ENCODE measurements at places on chromosomes 3 and 15. TPM values are rescaled to one million over a fixed set of nuclear protein-coding genes. Genes with fewer than 3 reads are reported as not detected.
A peak's percentile ranks its signal among the peaks of the same experiment; 100 is the strongest.

Gene GOLGA8N
- 23.3 TPM for total RNA-seq

GRCh38 chr3:136928240-136928639 is 29.5 kb upstream of the IL20RB start:
- H3K4me1 ChIP-seq: peaks cover 38% of the 10 kb centered on the region
- peaks cover 7% of the 10 kb centered on the region for H3K36me3 ChIP-seq
- H3K27me3 ChIP-seq: no peaks in the 10 kb centered on the region
- no peak for DNase-seq
- H3K27ac ChIP-seq: no peak overlapping the region

- no peaks in the 10 kb centered on the region for H3K4me1 ChIP-seq
- H3K36me3 ChIP-seq: no peaks in the 10 kb centered on the region
- no peak overlapping the region for H3K27ac ChIP-seq
- no peak overlapping the region for H3K4me3 ChIP-seq
Observed at GRCh38 chr3:178267158-178267844, 268.9 kb upstream of the KCNMB2 start.

- DNase-seq: no peak
- no peak overlapping the region for H3K4me3 ChIP-seq
- H3K4me1 ChIP-seq: no peaks in the 10 kb centered on the region
- no peaks in the 10 kb centered on the region for H3K27me3 ChIP-seq
Observed at GRCh38 chr15:27768732-27769475, 330.2 kb downstream of the OCA2 start.

DNA sequence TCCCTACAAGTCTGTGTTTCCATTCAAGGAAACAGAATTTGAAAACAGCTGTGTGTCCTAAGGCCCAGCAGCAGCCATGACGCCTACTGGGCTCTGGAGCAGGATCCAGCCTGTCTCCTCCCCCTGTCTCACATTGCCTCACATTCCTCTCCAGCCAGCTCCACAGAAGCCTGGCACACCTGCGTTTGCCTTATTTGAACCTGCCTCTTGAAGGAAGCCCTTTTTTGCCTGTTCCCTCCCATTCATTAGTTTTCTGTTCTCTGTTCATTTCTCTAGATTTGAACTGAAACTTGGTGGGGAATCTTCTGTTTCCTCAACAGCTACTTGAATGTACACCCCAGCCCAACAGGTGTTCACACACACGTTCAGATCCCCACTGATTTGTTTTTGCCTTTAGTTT is 890.5 kb downstream of the TUSC7 start:
- H3K27me3 ChIP-seq: no peaks in the 10 kb centered on the region
- DNase-seq: no peak
- H3K27ac ChIP-seq: no peak overlapping the region
- H3K4me3 ChIP-seq: no peak overlapping the region
- H3K36me3 ChIP-seq: no peaks in the 10 kb centered on the region
- no peaks in the 10 kb centered on the region for H3K4me1 ChIP-seq

DNA sequence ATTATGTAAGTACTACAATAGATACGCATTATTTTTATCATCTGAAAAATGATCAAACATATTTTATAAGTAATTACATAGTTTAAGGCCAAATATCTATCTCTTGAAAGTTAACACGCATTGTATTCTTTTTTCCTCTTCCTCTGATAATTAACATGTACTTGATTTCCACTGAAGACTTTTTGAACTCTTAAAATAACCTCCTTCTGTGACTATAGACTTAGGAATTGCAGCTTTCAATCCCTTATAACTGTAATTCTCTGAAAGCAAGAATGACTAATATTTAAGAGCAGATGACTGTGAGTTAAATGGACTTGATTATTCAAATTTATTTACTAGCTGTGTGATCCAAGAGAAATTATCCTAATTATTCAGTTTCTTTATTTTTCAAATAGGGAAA is 730.6 kb upstream of the NECTIN3 start:
- no peak for DNase-seq
- no peaks in the 10 kb centered on the region for H3K36me3 ChIP-seq
- H3K4me1 ChIP-seq: no peaks in the 10 kb centered on the region

- DNase-seq: no peak
- H3K36me3 ChIP-seq: peaks cover 3% of the 10 kb centered on the region
- H3K27ac ChIP-seq: no peak overlapping the region
- no peak overlapping the region for H3K4me3 ChIP-seq
- H3K4me1 ChIP-seq: no peaks in the 10 kb centered on the region
Observed at GRCh38 chr3:81295906-81296577, 465.4 kb downstream of the GBE1 start.

DNA sequence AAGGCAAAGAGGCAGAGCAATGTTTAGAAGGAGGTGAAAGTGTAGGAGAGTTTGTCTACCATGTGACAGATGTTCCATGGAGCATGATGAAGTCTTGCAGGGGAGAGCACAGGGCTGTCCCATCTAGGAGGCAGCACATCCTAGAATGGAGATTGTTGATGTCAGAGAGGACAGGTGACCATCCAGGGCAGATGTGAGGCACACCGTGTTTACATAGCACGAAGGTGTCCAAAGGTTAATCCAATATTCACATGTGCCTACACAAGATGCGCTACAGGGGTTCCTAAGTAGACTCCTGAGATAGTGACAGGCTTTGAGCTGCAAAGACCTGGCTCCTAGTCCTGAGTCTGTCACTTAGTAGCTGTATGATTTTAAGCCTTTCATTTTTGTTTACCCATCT is 219.3 kb upstream of the SLCO3A1 start:
- H3K4me3 ChIP-seq: no peak overlapping the region
- H3K36me3 ChIP-seq: no peaks in the 10 kb centered on the region
- DNase-seq: no peak

Gene GOLGA8H
- total RNA-seq: not detected

Gene KNL1
- 2.5 TPM for total RNA-seq

Gene CHST13
- not detected for total RNA-seq

DNA sequence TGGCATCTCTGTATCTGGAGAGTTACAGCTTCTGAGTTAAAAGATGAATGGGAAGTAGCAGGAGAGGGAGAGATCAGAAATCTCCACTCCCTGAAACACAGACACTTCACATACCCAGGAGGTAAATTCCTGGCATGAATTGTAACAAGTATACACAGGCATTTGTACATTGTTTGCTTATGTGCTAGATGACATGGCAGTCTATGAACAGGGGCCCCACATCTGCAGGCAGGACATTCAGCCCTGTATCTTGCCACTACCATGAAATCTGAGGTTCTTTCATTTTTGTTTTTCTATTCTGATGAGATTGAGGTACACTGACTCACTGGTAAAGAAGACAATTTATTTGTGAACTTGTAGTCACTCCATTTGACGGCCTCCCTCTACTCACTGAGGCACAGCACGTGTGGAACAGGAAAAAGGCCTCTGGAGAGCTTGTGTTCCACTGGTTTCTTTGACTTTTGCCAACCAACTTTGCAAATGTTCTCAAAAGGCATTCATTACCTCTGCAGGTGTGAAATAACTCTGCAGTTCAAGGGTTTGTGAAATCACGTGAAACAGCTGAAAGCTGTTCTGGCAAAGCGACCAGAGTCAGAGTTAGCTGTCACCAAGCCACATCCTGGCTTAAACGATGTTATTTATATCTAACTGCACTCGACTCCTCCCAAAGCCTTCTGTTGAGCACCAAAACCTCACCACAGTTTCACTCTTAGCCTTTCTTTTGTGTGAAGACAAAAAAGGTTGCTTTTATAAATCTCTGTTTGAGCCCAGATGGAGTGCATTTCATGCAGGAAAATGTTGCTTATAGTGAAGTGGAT is 401.3 kb upstream of the CFAP20DC start:
- no peaks in the 10 kb centered on the region for H3K36me3 ChIP-seq
- no peak overlapping the region for H3K4me3 ChIP-seq
- peak overlapping the region; percentile 7 for H3K27ac ChIP-seq
- no peak for DNase-seq
- no peaks in the 10 kb centered on the region for H3K27me3 ChIP-seq
- peaks cover 7% of the 10 kb centered on the region for H3K4me1 ChIP-seq

GRCh38 chr3:119795849-119796248 is 13.9 kb downstream of the NR1I2 start:
- no peaks in the 10 kb centered on the region for H3K4me1 ChIP-seq
- no peaks in the 10 kb centered on the region for H3K27me3 ChIP-seq
- H3K27ac ChIP-seq: no peak overlapping the region
- H3K4me3 ChIP-seq: no peak overlapping the region
- no peak for DNase-seq

DNA sequence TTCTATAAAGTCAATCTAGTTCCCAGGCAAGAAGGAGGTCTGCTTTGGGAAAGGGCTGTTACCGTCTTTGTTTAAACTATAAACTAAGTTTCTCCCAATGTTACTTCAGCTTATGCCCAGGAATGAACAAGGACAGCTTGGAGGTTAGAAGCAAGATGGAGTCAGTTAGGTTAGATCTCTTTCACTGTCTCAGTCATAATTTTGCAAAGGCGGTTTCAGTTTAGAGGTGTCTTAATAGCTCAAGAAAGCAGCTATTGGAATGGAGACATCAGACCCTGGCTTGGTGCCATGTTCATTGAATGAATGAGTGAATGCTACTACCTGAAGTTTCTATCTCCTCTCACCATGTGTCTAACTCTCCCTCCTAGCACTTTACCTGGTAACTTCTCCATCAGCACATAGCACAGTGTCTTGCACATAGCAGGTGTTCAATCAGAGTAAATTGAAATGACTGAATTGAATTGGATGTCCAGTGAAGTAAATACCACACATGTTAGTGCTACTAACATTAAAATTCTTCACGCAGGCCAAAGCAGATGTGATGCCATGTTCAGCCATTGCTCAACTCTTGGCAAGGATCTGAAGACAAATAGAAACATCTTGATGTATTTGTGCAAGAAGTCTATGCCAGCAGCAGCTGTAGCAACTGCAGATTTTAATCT is 28.2 kb downstream of the CLEC3B start:
- no peaks in the 10 kb centered on the region for H3K36me3 ChIP-seq
- peak overlapping the region; percentile 63 for H3K27ac ChIP-seq
- H3K27me3 ChIP-seq: no peaks in the 10 kb centered on the region
- no peak for DNase-seq
- H3K4me1 ChIP-seq: peaks cover 36% of the 10 kb centered on the region
- no peak overlapping the region for H3K4me3 ChIP-seq

DNA sequence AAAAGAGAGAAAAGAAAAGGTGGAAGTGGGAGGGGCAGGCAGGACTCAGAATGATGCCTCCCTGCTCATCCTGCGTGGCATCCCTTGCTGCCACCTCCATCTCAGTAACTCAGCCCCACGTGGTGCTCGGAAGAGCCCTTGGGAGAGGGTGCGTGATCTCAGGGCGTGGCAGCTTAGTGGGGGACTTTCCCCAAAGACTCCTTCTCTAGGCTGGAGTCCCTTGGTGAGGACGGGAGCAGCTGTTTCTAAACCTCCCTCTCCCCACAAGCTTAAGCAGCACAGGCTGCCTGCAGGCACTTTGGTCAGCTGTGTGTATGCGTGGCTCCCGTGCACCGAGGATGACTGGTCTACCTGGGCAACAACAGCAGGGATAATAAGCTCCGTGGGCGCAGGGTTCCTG is 7.4 kb upstream of the ANPEP start:
- no peaks in the 10 kb centered on the region for H3K27me3 ChIP-seq
- H3K36me3 ChIP-seq: no peaks in the 10 kb centered on the region
- peak overlapping the region; percentile 76 for H3K27ac ChIP-seq
- H3K4me3 ChIP-seq: no peak overlapping the region
- peaks cover 22% of the 10 kb centered on the region for H3K4me1 ChIP-seq

DNA sequence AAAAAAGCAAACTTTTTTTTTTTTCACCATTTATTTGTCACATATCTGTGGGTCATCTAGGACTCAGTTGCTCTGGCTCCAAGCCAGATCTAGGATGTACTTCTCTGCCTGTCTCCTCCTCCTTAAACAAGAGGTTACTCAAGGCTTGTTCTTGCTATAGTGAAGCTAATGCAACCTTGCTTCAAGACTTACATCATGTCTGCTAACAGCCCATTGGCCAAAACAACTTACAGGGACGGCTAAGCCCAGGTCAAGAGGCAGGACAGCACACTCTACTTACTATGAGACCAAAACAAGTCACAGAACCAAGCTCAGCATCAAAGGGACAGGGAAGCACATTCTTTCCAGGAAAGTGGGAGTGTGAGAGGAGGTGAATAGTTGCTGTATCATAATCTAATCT is 123.8 kb upstream of the BNIP2 start:
- DNase-seq: no peak
- no peaks in the 10 kb centered on the region for H3K36me3 ChIP-seq
- no peaks in the 10 kb centered on the region for H3K4me1 ChIP-seq
- H3K27me3 ChIP-seq: peaks cover 57% of the 10 kb centered on the region
- no peak overlapping the region for H3K4me3 ChIP-seq

Gene OTOL1
- total RNA-seq: not detected

Gene DUOX2
- 32.6 TPM for total RNA-seq

Gene CPA3
- total RNA-seq: 1.8 TPM

DNA sequence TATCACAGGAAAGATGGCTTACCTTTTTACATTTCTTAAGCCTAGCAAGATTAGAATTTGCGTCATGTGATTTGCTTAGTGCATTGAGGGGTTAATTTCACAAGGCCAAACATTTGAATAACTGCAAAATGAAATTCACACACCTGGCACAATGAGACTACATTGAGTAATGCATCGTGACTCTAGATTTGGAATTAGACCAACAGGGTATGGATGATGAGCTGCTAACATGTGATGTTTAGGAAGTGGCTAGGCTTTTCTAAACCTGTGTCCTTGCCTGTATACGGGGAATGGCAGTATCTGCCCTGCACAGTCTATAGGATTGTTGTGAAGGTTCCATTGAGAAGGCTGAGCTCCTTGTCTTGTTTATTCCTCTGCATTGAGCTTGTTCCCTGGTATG is 160.1 kb downstream of the MFSD1 start:
- no peaks in the 10 kb centered on the region for H3K36me3 ChIP-seq
- H3K27me3 ChIP-seq: no peaks in the 10 kb centered on the region
- no peak for DNase-seq

Gene C2CD4A
- not detected for total RNA-seq

DNA sequence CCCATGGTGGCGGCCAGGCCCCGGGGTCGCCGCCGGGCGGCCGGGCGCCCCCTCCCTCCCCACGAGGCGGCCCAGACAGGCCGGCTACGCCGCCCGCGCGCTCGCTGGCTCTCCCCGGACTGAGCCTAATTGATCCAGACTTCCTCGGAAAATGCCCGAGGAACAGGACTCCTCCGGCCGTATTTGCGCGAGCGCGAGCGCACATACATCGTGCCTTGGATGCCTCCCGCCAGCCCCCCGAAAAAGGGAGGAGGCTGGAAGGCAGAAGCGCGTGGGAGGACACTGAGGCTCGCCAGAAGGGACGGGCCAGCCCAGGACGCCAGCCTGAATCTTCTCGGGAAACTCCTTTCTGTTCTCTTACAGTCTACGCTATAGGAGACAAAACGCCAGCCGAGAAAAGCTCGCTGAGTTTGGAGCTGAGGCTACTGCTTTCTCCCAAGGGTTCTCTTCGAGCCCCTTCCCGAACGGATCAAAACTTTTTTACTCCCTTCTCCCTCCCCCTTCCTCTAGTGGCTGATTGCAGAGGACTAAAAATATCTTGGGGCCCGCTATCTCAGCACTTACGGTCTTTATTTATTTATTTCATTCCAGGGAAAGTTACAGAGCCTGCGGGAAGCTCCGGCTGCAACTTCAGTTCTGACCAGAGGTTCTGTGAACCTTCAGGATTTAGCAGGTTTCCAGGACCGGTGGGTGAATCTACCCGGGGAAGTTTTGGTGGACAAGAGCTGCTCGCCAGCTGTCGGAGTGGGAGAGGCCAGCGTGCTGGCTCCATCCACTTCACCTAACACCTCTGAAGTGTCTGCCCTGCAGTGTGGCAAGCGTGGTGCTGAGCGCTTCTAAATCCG is at the start of gene PDZRN3:
Gene PDZRN3 (minus strand): TSS at position 121 of the 845 bp plus-strand sequence.
- H3K4me1 ChIP-seq: peaks cover 41% of the 10 kb centered on the region
- DNase-seq: no peak
